ENCODE measurements at places on chromosomes 12 and 14. TPM values are rescaled to one million over a fixed set of nuclear protein-coding genes. Genes with fewer than 3 reads are reported as not detected.

GRCh38 chr12:11749943-11750690, 100.6 kb downstream of the ETV6 start:
- no peak overlapping the region for H3K4me3 ChIP-seq
- H3K27ac ChIP-seq: no peak overlapping the region
- peaks cover 6% of the 10 kb centered on the region for H3K36me3 ChIP-seq
- no peak for DNase-seq

GRCh38 chr12:64522316-64522715, 70.4 kb downstream of the TBK1 start:
- peaks cover 2% of the 10 kb centered on the region for H3K36me3 ChIP-seq
- H3K27ac ChIP-seq: no peak overlapping the region
- no peak for DNase-seq

- no peak overlapping the region for H3K27ac ChIP-seq
- H3K4me3 ChIP-seq: no peak overlapping the region
- peaks cover 2% of the 10 kb centered on the region for H3K36me3 ChIP-seq
- no peak for DNase-seq
- H3K27me3 ChIP-seq: peaks cover 10% of the 10 kb centered on the region
These were observed 200.4 kb upstream of the ARHGAP5 start for GRCh38 chr14:31876741-31877140.

- no peaks in the 10 kb centered on the region for H3K4me1 ChIP-seq
- DNase-seq: no peak
- H3K27me3 ChIP-seq: no peaks in the 10 kb centered on the region
These were observed 235.5 kb downstream of the PAWR start for GRCh38 chr12:79455286-79455685.

GRCh38 chr14:50471838-50472465, 60.4 kb downstream of the MAP4K5 start:
- H3K27ac ChIP-seq: no peak overlapping the region
- DNase-seq: no peak
- peaks cover 10% of the 10 kb centered on the region for H3K36me3 ChIP-seq
- H3K4me1 ChIP-seq: no peaks in the 10 kb centered on the region

GRCh38 chr12:104685366-104685765, 228.6 kb downstream of the CHST11 start:
- no peaks in the 10 kb centered on the region for H3K27me3 ChIP-seq
- H3K4me1 ChIP-seq: peaks cover 70% of the 10 kb centered on the region
- H3K4me3 ChIP-seq: no peak overlapping the region
- peak overlapping the region; percentile 71 for H3K27ac ChIP-seq

Gene HSPB8
- not detected for total RNA-seq

Gene RASAL1
- total RNA-seq: 0.89 TPM

Gene CSRP2
- total RNA-seq: not detected

Gene SLC25A29
- 3.7 TPM for total RNA-seq
